ENCODE measurements at places on chromosomes 5 and 9.

GRCh38 chr5:98605426-98605825, 168.0 kb upstream of the RGMB start:
- DNase-seq, result no peak

DNA sequence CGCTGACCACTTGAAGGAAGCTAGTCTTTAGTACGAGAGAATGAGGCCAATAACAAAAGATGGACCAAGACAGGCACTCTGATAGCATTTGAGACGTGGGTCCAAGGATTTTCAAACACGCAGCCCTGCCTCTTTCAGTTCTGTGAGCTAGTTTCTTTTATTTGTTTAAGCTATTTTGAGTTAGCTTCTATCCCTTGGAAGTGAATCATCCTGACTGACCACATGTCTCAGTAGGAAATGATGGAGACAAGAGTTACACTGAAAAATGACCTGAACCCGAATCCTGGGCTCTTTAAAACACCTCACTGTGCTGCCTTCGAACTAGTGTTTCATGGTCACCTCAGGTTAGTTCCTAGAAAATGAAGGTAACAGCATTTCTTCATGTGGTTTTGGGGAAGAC, 9.9 kb downstream of the TEK start:
- no peak for DNase-seq

- DNase-seq, result no peak
These were observed at the start of gene C5orf47 for GRCh38 chr5:173988554-173989431. TSS of gene C5orf47 (plus strand) at chr5:173989170. CDS start at chr5:173989264, 94 bp downstream.

DNA sequence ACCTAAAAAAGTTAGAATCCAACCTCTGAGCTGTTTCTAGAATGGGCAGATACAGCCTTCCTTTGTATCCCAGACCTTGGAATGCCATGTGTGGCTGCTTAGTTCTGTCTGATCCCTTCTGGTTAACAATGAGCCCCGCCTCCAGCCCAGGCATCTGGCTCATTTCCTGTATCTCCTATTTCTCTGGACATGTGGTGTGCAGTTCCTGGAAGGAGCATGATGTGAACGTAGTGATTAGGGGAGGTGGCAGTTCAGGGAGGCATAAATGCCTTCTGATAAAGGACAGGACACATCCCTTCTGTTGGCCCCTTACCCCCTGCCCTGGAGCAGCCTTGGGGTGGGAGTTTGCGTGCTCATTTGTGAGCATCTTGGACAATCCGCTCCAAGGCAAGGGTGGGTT, 243.0 kb downstream of the ZSWIM6 start:
- DNase-seq, result no peak

DNA sequence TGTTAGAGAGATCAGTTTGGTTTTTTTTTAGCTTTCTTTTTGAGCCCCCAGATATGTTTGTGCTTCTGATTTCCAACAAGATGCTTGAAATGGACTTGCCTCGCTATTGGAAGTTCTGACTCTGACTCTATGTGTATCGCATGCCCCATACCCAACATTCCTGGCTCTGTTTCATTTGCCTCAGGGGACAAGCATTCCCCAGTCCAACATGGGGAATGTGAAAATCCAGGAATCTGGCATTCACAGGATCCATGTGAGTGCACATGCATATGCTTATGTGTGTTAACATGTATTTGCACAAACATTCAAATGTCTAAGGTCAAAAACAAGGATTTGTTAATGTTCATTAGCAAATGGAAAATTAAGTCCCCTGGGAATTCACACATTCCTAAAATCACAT, 233.9 kb downstream of the TLR4 start:
- DNase-seq, result no peak

DNA sequence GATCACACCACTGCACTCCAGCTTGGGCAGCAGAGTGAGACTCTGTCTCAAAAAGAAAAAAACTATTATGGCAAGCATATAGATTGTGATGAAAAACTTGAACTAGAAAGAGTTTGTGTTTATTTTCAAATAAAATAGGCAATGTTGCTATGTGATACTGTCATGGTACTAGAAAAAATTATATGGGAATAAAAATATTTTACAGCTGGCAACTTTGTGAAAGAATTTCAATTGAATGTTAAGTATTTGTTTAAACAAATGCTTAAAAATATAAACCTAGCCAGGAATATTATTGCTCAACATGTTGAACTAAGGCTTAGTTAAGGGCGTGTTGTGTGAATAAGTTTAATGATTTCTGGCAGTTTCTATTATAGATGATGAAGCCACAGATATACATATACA, 31.7 kb downstream of the HSDL2 start:
- no peak for DNase-seq

GRCh38 chr9:4812858-4813257, 20.1 kb downstream of the RCL1 start:
- no peak for DNase-seq

- no peak for DNase-seq
These were observed 540.2 kb downstream of the CSNK1G3 start for GRCh38 chr5:124052201-124052600.

- DNase-seq, result no peak
These were observed 147.3 kb downstream of the CACNA1B start for GRCh38 chr9:138024831-138025291.

GRCh38 chr9:3962496-3962895, 337.4 kb downstream of the GLIS3 start:
- DNase-seq, result no peak

- DNase-seq, result no peak
These were observed 42.0 kb downstream of the THBS4 start for GRCh38 chr5:80077051-80077714.

- DNase-seq, result no peak
These were observed at the start of gene PCDH12 for GRCh38 chr5:141958113-141958512. TSS of gene PCDH12 (minus strand) at chr5:141958202. CDS start at chr5:141957851, 351 bp downstream.

DNA sequence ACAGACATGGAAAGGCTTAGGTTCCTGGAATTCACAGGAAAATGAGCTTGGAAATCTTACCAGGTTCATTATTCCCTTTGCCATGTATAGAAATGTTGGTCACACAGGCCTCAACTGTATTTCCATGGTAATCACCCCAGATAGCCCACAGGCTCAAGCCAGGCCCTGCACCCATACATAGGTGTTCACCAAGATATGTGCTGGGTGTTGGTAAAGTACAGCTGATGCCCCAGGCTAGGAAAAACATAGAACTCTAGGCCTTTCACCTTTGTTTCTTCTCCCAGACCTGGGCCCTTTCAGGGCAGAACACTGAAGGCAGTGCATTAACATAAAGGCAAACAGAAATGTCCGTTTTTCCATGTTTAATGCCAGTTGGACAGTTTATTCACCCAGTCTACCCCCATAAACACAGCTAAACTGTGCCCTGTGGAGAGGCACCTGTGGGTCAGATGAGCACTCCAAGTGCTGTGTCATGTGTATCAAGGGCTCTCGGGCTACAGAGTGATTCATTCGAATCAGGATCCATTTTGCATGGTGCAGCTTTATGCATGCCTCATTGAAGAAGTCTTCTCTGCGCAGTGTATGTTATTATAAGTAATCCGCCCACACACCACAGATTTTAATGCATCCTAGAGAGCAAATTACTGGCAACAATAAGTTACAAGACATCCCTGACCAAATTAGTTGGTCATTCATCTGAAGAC, 93.4 kb upstream of the SLC30A5 start:
- no peak for DNase-seq

GRCh38 chr5:83964271-83964670, 243.6 kb upstream of the HAPLN1 start:
- no peak for DNase-seq

- no peak for DNase-seq
These were observed 31.2 kb downstream of the LARP1 start for GRCh38 chr5:154786414-154786813.

DNA sequence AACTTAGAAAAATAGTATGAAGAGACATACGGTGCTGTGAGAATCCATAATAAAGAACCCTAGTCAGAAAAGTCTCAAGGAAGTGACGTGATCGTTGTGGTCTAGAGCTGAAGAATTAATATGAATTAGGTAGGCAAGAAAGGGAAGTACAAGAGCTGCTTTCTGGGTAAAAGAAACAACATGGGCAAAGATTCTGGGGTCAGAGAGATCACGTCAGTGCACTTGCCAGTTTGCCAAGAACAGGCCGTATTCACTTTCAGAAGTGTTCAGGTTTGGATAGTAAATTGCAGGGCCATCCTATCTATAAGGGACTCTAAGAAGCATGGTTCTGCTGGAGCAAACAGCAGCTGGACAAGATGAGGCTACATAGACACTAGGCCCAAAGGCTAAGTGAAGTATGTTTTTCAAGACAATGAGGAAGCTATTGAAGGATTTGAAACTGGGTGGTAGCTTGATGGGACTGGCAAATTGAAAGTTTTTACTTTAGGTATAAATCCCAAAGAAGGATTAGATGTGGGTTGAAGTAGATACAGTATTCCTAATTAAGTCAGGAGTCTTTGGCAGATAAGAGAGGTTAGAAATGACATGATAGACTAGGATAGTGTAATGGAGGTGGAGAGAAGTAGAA, 4.8 kb upstream of the CHD1 start:
- peak; percentile 34 for DNase-seq

DNA sequence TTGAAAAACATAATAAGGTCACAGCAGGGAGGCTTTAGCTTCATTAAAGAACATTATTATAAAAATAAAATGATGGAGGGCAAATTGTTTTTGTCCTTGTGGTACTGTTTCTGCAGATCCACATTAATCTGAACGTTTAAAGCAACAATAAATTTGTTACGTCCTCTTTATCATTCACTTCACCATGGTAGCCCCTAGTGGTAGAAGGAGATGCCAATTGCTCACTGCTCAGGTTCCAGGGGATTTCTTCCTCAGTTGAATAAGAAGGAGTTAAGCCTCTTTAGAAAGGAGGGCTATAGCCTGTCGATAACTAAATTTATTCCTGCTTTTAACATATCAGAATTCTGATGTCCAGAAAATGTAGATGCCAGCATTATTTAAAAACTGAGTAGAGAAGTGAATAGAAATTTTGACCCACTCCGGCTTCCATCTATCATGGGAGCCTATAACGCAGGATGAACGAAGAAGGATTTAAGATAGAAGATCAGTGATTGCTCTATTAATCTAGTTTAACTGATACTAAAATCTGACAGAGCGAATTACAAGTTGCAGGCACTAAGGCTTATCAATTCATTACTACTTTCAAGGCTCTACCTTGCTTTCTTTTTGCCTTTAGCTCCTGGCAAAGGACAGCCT, 692.3 kb downstream of the PTPRD start:
- no peak for DNase-seq

DNA sequence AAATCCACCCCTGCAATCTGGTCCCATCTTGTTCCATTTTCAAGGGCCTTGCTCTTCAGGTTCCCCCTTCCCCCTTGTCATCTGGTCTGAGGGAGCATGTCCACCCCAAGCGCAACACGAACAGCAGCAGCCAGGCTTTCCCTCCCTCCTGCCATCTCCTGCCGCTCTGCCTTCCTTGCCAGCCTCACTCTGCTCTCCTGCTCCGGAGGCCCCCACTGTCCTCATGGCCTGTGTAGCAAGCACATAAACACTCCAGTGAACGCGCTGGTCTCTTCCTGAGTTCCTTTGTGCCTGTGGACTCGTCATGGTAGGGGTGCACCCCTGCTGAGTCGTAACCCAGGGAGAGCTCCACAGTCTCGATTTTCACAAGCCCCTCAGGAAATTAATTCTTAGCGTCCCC, 29.9 kb downstream of the TENT4A start:
- no peak for DNase-seq

DNA sequence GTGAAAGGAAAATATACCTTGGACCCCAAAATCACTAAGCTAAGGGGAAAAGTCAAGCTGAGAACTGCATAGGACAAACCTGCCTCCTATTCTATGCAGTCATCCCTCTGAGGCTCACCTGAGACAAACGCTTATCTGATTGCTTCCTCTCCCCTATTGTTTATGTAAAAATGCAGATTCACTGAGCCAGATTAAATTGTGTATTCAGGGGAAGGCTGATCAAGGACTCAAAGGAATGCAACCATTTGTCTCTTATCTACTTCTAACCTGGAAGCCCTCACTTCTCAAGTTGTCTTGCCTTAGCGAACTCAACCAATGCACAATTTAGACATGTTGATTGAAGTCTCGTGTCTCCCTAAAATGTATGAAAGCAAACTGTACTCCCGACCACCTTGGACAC, 13.3 kb downstream of the SPARC start:
- DNase-seq, result no peak

DNA sequence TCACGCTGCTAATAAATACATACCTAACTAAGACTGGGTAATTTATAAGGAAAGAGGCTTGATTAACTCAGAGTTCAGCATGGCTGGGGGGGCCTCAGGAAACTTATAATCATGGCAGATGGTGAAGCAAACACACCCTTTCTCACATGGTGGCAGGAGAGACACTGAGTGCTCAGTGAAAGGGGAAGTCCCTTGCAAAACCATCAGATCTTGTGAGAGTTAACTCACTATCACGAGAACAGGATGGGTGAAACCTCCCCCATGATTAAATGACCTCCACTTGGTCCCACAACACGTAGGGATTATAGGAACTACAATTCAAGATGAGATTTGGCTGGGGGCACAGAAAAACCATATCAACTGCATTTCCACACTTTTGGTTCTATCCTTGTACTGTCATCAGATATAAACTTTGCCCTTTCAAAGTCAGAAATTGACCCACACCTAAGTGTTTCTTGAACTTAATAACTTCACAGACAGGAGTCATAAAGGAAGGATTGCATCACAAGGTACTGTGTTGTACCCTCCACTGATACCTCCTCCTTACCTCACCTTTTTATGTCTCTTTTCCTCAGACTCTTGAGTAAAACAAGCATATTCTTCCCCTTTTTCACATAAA, 319.1 kb upstream of the PIK3R1 start:
- no peak for DNase-seq

- DNase-seq, result no peak
These were observed 241.1 kb upstream of the PIK3R1 start for GRCh38 chr5:67974471-67974870.

DNA sequence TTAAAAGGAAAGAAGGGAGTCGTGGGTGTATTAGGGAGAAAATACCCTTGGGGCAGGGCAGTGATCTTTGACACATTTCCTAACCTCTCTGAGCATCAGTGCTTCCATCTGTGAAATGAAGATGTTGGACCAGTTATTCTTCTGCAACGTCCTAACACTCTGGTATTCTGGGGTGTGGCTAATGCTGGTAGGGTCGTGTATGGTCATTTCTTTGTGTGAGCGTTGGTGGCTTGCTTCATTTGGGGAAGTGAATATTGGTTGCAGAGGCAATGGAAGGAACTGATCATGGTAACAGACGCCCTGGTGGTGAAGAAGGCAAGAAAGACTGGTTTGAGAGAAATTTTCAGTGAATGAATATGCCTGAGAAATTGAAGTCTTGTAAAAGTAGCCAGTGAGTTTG, 67.9 kb upstream of the TTC23L start:
- DNase-seq, result no peak

DNA sequence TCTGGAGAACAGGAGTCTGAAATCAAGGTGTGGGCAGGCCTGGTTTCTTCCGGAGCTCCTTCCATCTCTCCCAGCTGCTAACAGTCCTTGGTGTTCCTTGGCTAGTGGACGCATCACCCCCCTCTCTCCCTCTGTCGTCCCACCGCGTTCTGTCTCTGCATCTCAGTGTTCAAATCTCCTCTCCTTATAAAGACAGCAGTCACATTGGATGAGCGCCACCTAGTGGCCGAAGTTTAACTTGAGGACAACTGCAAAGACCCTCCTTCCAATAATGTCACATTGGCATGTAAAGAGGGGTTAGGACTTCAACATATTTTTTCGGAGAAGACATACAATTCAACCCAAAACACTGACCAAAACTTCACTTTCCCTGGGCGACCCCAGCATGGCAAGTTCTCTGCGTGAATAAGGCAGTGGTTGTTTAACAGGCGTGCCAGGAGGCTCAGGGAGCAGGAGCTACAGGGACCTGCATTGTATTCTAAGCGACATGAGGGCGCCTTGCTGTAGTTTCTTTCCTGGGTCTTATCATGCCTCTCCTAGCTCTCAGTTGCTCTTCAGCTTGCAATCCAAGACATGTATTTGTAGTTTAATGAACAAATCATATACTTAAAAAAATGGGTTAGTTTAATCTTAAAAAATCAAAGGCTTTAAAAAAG, 27.9 kb upstream of the BASP1 start:
- DNase-seq, result peak; percentile 39

Data from CD8-positive, alpha-beta T cell (primary cell).